ENCODE measurements at places on chromosomes 1 and 21. TPM values are rescaled to one million over a fixed set of nuclear protein-coding genes. Genes with fewer than 3 reads are reported as not detected.

The TINAGL1 gene
- 2.5 TPM for total RNA-seq

DNA sequence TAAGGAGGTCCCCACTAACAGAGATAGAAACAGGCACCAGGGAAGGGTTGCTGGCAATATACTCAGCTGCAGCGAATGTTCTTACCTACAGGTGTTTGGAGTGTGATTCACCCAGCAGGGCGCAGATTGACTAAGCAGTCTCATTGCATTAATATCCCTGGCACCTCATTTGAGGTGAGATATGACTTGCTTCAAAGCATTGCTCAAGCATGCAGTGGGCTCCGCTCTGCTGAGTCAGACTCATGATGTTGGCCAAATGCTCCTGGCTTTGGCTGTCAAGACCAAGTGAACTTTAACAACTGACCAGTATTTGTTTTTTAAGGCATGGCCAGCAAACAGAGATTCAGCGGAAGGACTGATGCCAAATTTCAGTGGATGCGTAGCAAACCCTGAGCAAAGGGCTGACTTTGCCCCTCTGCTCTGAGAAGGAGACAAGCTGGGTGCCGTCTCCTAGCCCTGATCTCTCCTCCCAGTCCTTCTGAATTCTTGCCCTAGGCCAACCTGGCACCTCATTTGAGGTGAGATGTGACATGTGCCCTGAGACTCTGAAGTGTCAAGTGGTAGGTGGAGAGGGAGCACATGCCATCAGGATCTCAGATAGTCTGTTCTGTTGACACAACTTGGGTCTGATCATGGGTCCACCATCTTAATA is 187.1 kb upstream of the COA6 start:
- DNase-seq = no peak

The AMPD1 gene
- total RNA-seq = not detected

DNA sequence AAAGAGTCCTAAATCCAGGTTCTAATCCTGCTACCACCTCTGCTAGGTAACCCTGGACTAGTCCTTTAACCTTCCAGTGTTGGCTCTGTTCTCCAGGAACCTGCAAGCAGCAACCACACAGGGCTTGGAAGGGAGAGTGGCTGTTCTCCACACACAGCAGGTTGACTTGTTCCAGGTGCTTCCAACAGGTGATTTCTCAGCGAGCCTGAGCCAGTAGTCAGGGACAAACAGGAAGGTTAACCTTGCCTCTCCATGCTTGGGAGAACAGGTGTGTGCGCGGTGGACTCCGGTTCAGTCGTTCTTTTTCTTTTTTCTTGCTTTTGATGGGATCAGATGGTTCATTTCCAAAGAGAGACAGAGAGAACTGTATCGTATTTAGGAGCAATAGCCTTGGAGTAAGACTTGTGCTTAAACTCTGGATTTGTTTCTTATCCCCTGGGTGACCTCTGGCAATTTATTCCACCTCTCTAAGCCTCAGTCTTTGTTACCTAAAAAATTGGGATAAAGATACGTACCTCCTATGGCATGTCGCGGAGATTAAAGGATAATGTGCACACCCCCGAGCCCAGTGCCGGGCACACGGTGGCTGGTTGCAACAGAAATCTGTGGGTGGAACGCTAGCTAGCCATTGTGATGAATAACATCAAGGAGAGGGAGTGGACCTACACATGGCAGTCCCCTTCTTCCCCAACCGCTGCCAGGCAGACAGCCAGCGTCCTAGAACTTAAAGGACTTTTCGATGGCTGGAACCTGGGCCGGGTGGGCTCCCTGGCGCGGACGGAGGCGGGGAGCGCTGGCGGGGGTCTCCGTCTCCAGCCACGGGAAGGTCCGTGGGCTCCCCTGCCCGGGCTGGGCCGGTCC is 583 bp upstream of the CACHD1 start:
- DNase-seq = peak; percentile 50

DNA sequence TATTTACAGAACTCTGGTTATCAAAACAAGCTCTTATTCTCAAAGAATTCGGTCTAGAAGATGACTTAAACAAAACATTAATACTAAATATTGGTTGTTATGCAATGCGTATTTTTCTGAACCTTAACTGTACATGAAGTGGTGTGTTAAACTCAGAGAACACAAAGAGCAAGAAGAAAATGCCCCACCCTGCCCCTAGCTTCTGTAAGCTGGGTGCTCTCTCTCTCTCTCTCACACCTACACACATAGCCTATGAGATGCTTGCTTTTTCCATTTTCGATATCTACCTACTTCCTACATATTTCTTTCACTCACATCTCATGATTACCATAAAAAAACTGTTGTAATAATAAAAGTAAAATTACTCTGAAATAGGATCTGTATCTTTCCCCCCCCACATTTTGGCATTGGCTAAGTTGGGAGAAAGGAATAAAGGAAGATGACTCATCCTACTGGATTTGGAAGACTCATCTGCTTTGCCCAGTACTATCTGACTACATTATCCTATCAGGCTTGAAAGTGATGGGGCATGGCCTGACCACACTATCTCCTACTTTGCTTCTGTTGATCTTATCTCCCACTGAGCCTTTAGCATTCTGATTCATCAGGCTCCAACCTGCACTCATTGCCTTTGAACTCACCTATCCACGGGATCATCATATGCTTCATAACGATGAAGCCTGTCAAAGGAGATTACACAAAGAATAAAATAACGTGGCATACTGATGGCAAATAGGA is 2.9 kb downstream of the CRYZ start:
- no peak for DNase-seq

GRCh38 chr1:212683357-212683722 is 16.3 kb downstream of the BATF3 start:
- DNase-seq = peak; percentile 34

The LHX8 gene
- total RNA-seq = not detected

DNA sequence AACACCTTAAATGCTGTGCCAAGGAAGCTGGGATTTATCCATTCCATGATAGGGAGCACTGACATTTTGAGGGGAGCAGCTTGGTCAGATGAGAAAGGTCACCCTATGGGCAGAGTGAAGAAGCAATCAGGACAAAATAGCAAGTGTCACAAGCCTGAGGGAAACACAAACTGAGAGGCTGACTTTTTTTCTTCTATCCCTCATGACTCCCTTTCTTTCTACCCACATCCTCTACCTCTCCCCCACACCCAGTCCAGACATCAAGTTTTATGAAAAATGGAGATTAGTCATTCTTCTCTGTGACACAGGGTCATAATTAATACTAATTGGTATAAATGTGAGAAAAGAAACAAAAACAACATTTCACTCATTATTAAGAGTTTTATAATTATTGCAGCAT is 103.1 kb downstream of the SLC25A24 start:
- DNase-seq = no peak

GRCh38 chr1:20497506-20497905 is 10.4 kb downstream of the MUL1 start:
- no peak for DNase-seq

DNA sequence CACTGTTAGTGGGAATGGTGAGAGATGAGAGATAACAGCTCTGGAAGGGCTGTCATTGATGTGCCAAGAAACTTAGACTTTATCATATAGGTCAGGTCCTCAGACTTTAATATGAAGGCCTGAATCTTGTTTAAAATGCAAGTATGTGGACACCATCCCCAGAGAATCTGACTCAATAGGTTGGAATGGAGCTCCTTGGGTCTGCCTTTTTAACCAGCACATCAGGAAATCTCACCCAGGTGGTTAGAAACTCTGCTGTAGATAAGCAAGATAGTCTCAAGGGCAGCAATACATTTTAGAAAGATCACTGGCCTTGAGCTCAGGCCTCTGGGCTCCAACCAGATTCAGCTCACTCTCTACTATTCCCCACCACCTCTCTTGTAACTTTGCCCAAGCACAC is 180.4 kb downstream of the SLC44A5 start:
- DNase-seq = no peak

The PLEKHN1 gene
- 2.0 TPM for total RNA-seq

The CDC14A gene
- 8.9 TPM for total RNA-seq

DNA sequence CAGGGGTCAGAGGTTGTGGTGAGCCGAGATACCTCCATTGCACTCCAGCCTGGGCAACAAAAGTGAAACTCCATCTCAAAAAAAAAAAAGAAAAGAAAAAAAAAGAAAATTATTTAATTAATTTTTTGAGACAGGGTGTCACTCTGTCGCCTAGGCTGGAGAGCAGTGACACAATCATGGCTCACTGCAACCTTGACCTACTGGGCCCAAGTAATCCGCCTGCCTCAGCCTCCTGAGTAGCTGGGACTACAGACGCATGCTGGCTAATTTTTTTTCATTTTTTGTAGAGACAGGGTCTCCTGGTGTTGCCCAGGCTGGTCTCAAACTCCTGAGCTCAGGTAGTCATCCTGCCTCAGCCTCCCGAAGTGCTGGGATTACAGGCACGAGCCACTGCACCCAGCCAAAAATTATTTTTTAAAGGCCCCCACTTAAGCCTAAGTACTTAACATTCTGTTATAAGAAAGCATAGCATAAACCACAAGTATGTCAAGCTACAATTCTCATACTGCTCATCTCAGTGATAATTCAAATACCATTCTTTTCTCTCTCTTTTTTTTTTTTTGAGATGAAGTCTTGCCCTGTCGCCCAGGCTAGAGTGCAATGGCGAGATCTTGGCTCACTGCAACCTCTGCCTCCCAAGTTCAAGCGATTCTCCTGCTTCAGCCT is 19.9 kb downstream of the NUCKS1 start:
- no peak for DNase-seq

- DNase-seq = no peak
These were observed 2.6 kb downstream of the ZBTB48 start for GRCh38 chr1:6582370-6582769.

DNA sequence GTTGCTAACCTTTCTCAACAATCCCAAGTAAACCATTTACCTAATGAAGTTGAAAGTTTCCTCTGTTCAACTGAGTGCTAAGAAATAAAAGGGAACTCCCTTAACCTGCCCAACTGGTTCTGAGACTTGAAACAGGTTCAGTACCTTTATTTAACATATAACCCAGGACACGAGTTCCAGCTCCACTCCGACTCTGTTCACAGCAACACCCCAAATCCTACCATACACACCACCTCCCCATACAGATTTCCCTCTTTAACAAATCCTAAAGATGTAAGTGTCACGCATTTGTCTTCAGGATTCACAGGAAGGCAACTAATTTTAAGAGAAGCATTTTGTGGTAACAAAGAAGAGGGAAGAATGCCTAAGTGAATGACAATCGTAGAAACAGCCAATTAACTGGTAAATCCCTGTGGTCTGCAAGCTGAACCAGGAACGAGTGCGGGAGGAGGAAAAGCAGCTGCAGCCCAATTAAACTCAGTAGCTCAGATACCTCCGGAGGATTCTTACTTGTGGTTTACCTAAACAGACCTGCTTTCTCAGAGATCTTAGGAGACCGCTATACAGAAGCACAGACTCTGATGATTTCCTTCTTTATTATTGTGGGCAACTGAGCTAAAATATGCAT is 134.5 kb upstream of the MAGI3 start:
- peak; percentile 42 for DNase-seq

DNA sequence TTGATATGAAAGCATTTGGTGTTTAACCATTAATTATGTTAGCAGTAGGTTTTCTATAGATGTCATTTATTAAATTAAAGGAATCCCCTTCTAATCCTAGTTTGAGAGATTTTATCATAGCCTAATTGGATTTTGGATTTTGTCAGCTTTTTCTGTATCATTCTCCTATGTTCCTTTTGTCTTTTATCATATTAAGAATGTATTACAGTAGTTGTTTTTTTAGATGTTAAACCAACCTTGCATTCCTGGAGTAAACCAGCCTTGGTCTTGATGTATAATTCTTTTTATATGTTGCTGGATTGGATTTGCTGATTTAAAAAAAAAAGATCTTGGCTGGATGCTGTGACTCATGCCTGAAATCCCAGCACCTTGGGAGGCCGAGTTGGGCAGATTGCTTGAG is 5.6 kb downstream of the SETDB1 start:
- DNase-seq = no peak

GRCh38 chr1:46675549-46676314 is 4.1 kb downstream of the TEX38 start:
- DNase-seq = no peak

The IER5 gene
- 6.7 TPM for total RNA-seq

DNA sequence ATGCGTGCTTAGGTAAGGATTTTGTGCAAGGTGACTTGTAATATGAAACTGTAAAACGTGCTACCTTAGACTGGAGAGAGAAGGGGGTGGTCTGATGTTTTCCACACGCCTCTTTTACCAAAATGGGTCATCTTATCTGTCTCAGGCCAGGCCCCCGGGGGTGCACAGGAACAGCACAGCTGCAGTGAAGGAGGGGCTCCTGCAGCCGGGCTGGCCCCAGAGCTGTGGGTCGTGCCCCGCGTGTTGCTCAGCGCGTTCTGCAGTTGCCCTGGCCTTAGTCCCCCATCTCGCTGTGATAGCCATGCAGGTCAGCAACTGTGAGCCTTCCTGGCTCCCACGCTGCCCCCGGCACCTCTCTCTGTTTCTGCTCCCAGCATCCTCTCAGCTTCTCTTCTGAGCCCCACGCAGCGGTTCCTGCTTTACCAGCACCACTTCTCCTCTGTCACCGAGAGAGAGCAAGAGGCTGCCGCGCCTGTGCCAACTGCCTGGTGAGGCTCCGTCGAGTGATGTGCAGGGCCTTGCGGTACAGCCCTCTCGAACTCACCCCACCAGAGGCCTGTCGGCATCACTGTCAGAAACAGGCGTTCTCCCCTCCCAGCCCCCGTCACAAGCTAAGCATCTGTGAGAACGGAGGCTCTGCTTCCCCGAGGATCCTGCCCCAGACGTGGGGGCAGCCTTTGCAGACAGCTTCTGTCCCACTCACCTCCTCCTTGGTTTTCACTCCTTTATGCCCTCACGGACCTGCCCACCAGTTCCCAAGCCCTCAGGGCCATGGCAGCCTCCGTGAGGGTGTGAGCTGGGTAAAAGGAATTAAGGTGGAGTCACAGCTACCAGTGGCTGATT is 73.3 kb downstream of the ADARB1 start:
- no peak for DNase-seq

Data from H9 (cell line).